Substantia nigra (tissue), 51 donors: ENCODE measurements at places on chromosomes 11 and 22.

DNA sequence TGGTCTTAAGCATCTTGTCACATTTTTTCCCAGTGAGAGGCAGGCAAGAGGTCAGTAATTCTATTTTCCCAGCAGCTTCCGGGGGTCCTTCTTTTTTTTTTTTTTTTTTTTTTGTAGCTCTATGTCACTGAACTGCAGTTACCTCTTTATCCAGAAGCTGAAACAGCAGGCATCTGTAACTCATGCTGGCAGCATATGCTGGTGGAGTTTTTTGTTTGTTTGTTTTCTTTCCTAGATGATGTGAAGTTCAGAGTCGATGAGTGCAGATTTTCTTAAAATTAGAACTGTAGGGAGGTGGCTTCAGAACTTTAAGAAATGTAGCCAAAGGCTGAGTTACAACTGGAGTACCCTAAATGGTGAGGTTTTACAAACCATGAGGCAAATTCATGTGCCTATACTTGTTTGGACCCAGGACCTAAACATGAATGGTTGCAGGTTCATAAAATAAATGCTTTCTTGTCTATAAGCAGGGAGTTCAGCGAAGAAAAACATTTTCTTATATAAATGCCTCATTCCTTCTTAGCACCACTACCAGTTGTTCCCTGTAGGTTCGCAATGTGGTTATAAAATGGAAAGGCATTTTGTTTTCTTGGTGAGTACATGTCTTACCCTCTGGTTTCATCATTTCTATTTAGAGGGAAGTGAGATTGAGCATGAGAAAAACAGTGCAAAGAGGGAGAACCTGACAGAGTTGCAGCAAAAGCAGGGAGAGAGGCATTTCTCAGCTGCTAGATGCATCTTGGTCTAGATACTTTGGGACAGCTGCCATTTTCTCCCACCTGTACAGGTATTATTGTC, 84.0 kb downstream of the TRIM44 start:
- no peak for DNase-seq

GRCh38 chr11:2592559-2593392, 107.0 kb downstream of the KCNQ1OT1 start:
- no peak for DNase-seq

- no peak for DNase-seq
Measured at GRCh38 chr11:127596433-127596832, 595.9 kb upstream of the KIRREL3 start.

DNA sequence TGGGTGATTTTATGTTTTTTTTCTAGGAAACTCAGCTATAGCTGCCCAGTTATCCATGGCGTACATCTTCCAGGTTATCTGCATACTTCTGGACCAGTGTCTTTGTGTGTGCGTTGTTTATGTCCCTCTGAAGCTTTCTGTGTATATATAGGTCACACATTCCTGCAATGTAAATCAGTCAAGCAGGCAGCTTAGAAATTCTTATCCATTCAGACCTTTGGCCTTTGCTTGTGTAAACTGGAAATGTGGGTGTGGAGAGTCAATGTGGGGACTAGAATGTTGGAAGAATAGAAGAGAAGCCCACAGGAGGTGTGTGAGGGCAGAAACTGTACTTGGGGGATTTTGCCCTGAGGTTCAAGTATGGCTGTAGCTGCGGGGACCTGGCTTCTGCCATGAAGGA, 51.7 kb downstream of the BARX2 start:
- no peak for DNase-seq

DNA sequence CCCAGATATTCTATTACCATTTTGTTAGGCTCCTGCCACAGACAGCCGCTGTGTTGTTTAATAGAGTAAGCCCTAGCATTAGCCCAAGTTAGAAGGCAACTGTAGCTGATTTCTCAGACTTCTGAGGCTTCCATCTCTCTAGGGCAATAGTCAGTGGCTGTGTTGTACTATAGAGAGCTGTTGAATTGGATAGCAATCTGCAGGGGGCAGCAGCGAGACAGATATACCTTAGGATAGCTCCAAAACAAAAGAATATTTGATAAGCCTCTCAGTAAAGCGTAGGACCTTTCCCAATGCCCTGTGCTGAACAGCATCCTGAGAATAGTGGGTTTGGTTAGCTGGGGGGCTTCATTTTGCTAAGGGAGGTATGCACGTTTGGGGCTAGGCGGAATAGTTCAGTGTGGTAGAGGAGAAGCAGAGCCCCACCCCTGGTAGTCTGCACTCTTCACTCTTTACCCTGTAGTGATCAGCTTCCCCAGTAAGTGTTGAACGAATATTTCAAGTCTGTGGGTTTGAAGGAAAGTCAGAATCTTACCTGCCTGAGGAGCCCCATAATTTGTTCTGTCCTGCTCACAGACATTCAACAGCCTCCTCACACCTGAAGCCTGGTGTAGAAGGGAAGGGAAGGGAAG, 515.1 kb downstream of the INSC start:
- DNase-seq, result no peak

DNA sequence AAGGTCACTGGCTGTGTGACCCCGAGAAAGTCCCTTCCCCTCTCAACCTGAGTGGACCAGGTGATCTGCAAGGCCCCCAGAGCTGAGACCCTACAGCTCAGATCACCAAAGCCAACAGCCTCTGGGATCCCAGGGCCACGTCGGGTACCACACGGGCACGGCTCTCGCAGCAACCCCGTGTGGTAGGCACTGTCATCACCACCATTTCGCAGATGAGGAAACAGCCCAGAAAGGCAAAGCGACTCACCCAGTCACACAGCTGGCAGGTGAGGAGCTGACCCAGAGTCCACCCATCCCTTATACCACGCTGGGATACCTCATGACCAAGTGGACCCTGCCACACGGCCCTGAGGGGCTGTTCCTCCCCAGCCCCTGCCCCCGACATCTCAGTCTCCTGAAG, 2.8 kb downstream of the ATP5MGL start:
- DNase-seq, result no peak

DNA sequence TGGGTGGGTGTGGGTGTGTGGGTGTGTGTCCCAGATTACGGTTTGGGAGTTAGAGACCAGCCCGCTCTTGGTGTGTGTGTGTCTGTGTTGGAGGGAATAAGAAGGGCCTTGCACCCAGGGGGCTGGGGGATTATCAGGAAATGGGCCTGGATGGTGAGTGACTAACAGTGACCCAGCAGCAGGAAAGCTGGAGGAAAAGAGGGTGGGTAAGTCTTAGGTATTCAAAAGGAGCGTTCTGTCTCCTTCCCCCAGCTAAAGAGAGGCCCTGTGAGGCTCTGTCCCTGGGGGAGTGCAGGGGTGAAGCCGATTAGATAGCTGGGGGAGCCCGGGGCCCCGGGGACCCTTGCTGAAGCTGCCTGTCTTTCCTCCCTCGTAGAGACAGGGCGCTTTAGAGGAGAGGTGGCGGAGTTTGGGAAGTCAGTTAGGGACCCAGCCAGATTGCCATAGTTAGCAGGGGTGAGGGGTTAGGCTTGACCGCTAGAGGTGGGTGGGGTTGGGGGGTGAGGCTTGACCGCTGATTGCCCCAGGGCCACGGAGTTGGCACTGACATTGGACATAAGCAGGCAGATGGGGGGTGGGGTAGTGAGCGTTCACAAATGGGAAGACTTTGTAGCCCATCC, 1.5 kb downstream of the OAF start:
- DNase-seq, result no peak

DNA sequence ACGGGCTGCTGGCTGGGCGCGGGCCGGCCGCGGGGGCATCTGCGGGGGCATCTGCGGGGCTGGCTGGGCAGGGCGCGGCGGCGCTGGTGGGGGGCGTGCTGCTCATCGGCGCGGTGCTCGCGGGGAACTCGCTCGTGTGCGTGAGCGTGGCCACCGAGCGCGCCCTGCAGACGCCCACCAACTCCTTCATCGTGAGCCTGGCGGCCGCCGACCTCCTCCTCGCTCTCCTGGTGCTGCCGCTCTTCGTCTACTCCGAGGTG, 194 bp downstream of the DRD4 start:
- DNase-seq, result no peak

DNA sequence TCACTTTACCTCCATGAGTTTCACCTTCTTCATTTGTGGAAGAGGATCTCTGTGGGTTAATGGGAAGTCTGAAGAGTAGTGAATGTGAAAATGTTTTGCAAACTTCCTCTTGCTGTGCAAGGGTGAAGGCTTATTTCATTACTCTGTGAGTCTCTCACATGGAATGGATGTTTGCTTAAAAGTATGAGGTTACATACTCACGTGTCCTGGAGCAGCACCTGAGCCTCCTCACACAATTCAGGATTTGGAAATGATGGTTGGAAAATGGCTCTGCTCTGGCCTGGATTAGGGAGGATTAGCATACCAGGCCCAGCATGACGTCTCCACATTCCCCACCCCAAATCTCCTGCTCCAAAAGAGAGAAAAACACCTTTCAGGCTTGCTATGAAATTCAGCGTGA, 4.8 kb downstream of the GRAMD1B start:
- DNase-seq, result no peak

DNA sequence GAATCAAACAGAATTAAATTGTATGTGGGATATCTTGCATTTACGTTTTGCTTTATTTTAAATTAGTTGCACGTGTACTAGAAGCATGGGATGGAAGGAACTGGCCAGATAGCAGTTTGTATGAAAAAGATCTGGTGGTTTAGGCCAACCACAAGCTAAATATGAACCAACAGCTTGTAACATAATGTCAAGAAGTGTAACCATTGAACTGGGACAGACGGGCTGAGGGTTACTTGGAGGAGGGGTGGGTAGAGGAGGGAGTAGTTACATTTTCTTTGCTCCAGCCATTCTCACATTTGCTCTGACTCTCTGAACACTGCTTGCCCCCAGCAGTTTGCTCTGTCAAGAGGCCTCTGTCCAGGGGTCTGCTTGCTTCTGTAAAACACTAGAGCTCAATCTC, 31.7 kb upstream of the CXCR5 start:
- no peak for DNase-seq

DNA sequence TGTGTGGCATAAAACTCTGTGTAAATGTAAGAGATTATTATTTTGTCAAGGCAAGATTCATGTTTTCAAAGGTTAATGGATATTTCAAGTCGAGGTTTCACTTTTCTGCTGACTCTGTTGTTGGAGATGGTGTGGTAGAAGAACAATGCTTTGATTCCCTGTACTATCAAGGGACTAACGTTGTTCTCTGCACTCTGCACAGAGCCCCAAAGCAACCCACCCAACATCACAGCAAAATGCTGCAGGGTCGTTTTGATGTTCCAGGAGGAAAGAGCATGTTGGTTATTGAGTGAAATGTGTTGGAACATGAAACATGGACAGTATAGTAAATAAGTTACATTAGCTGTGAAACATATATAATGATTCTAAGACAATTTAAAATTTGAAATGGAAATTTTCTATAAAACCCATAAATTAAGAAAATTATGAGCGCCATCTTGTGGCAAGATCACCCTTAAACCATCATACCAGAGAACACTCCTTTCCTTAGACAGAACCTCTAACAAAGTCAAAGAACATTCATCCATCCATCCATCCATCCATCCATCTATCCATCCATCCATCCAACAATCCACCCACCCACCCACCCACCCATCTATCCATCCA, 164.4 kb upstream of the ZBED5 start:
- DNase-seq, result no peak

DNA sequence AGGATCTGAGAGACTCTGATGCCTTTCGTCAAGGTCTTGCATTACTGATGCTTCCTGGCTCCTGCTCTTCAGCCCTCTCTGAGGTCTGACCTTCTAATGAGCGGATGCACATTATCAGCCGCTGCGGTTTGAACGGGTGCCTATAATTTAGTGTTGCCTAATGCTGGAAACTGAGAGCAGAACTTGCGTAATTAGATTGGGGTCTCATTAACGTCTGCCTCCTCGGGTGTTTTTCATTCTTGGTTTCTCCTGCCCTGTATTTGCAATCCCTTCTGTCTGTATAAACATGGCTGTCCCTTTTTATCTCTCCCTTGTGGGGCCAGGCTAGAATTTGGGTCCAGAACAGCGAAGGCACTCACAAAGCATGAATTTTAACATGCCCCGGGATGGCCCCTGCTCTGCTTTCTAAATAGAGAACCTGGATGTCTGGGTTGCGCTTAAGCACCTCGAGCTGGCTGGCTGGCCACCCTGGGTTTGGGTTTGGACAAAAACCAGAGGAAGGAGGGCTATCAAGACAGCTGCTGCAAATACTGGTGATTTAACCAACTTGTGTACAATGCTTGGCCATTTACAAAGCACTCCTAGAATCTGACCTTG, 118.6 kb downstream of the TIMP3 start:
- DNase-seq, result no peak

- DNase-seq, result peak; percentile 76
Measured at GRCh38 chr11:95068549-95068948, 1.8 kb downstream of the SRSF8 start.

DNA sequence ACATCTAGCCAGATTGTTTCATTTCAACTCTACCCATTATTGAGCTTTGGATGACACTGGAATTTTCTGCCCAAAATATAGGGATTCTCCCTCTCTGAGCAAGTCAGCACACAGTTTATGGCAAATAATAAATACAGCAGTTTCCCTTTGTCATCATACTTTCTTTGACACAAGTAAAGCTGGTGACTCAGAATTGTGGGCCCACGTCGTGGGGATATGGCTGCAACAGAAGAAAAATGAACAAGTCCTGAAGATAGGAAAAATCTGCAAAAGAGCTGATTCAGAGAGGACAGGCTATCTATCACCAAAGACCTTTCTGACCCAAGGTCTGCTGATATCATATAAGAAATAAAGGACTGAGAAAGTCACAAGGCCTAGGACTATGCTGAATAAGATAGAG, 236.3 kb upstream of the ZC3H12C start:
- no peak for DNase-seq

DNA sequence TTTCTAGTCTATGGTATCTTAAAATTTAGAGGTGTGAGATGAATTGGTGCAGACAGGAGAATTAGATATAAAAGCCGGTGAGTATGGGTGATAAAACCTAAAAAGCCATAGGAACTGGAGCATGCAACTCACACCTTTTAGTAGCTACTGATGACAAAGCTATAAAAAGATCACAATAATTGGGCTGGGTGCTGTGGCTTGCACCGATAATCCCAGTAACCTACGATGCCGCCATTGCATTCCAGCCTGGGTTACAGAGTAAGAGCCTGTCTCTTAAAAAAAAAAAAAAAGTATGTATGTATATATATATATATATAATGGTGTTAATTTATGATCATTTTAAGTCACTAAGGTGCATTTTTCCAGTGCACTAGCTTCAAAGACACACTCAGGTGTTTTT, 17.2 kb downstream of the WEE1 start:
- no peak for DNase-seq

DNA sequence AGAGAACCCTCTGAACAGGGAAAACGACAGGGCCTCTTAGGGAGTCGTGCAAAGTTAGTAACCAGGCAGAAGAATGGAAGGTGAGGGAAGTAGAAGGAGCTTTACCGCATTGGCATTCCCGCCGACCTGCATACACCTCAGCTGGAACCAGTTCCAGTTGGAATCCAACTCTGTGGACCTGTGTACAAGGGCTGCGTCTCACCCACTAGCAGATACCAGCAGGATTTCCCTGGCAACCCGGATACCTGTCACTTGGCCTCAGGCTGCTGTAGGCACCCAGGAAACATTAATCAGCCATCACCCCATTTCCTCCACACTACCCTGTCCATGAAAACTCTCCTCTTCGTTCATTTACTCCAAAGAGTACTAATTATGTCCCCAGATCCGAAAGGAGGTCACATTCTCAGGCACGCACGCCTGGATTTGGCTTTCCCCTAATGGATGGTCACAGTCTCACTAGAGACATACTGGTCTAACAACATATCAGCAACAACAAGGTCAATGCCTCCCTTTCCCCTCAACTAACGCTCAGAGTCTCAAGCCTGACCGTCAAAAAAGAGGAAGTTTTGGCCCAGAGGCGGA, 842 bp downstream of the ARFGAP2 start:
- DNase-seq, result no peak

- no peak for DNase-seq
Measured at GRCh38 chr11:7635708-7636107, 37.6 kb downstream of the CYB5R2 start.

GRCh38 chr22:49961005-49961600, 531 bp downstream of the PIM3 start:
- DNase-seq, result peak; percentile 49
